ENCODE measurements at places on chromosomes 12 and 14.

DNA sequence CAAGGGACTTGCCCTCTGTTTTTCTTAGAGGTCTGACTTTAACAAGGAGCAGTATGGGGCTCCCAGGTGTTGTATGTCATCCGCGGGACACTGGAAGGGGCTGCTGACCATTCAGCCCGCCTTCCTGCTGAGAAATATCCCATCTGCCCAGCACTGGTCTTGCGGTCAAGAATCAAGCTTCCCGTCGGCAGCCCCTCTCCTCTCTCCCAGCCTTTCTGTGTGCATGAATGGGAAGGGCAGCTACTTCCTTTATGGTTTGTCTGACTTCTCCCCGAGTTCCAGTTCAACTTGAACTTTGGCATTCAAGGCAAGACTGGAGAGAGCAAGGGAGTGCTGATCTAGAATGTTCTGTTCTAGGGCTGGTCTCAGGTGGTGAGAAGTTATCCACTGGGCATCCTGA, 51.5 kb downstream of the PSMA6 start:
- DNase-seq, result no peak

DNA sequence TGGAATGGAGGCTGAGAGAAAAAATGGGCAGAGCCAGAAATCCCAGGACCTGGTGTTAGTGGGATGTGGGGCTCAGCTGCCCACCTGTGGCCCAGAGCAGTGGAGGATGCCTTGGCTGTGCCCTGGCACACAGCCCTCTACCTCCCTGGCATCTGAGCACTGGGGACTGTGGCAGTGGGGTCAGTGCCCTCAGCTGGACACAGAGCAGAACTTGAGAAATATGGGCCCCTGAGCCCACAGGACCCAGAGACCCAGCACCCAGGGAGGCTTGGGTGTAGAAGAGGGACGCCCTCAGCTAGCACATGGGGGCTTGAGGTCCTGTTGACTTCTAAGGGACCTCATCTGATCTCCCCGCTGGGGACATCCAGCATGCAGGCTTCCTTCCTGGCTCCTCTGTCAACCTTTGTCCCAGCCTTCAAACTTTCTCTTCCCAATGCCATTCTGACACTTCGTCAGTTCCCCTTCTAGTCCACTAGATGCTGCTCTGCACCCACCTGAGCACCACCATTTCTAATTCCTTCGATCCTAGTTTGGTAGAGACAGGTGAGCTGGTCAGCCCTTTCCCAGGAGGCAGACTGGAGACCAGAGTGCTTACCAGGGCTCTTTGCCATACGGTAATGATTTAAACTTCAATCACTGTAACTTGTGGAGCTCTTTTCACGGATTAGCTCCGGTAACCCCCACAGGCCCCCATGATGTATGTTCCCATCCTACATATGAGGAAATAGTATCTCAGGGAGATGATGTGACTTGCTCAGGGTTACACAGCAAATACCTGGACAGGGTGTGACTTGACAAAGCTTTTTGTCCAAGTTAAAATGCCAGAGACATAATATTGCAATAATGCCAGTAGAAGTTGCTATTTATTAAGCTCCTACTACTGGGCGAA, 143.7 kb downstream of the ASCL4 start:
- no peak for DNase-seq

GRCh38 chr12:6963016-6963731, 7.3 kb downstream of the PHB2 start:
- DNase-seq, result no peak

GRCh38 chr14:44795725-44796124, 166.0 kb downstream of the KLHL28 start:
- no peak for DNase-seq

DNA sequence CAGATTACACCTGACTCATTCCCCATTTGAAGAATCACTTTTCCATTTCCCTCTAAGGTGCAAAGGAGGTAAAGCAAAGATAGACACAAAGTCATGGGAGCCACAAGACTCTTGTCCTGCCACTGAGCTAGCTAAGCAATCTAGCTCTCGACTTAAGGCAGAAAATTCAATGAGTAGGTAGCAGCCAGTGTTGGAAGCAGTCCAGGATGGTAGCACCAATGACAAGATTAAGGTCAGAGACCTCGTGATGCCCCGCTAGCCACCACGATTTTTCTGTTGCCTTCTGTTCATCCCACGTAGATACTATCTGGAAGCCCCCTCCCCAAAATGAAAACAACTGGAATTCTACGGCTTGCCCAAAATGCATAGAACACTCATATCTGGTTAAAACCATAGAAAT, 1.4 kb downstream of the VAMP1 start:
- no peak for DNase-seq

DNA sequence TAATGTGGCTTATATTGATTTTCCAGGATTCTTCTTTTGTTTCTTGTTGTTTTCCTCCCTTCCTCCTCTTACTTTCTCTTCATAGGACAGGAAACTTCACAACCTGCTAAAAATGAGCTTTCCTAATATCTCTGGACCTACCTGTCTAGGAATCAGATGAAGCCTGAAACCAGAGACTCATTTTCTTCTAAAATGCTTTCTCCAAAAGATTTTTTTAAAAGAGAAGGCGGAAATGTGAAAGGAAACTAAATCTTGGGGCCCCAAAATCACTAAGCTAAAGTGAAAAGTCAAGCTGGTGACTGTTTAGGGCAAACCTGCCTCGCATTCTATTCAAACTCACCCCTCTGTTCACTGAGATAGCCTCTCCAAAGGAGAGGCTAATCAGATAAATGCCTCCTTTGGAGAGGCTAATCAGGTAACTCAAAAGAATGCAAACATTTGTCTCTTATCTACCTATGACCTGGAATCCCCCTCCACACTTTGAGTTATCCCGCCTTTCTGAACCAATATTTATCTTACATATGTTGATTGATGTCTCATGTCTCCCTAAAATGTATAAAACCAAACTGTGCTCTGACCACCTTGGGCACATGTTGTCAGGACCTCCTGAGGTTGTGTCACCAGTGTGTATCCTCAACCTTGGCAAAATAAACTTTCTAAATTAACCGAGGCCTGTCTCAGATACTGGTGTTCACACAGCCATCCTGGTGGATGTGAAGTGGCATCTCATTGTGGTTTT, 72.7 kb upstream of the HECTD1 start:
- no peak for DNase-seq

GRCh38 chr14:102672410-102672960, 80.0 kb downstream of the RCOR1 start:
- no peak for DNase-seq
